ENCODE measurements at places on chromosomes 3 and 15.

- DNase-seq = no peak
Measured at GRCh38 chr15:58551764-58552504, 120.1 kb downstream of the LIPC start.

- DNase-seq = no peak
Measured at GRCh38 chr15:62770111-62770660, 272.4 kb upstream of the TPM1 start.

GRCh38 chr15:40054855-40055575, 16.0 kb upstream of the SRP14 start:
- no peak for DNase-seq

DNA sequence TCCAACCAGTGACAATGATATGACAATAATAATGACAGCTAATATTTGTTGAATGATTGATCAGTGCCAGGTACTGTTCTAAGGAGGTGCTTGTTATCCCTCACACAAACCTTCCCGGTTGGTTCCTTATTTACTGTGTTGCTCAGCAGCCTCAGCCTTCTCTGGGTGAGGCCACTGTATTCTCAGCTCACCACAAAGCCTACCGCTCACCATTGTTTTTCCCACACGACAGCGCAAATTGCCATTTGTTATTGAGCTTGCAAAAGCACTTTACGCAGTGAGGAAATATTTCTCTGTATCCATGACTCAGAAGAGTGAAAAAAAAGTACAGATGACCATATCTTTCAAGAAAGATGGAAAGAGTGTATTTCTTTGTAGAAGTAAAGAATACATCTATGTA, 49.5 kb upstream of the PDZRN3 start:
- no peak for DNase-seq

DNA sequence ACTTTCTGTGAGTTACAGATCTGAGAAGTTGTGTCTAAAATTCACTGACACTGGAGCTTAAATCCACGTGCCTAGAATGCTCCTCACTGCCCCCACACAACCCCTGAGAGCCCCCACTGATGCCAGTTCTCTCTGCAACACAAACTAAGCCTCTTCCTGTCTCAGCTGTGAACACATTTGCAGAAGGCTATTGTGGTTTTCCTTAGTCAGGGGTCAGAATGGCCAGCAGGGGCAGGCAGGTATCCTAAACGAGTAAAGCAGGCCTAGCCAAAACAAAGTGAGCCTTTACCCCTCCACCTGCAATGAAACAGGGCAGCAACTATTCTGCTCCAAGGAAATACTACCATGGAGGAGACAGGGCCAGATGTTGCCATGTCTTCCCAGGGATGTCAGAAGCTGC, 78.6 kb downstream of the FHIT start:
- DNase-seq = no peak

- no peak for DNase-seq
Measured at GRCh38 chr15:77409259-77410156, 10.4 kb downstream of the PEAK1 start.

DNA sequence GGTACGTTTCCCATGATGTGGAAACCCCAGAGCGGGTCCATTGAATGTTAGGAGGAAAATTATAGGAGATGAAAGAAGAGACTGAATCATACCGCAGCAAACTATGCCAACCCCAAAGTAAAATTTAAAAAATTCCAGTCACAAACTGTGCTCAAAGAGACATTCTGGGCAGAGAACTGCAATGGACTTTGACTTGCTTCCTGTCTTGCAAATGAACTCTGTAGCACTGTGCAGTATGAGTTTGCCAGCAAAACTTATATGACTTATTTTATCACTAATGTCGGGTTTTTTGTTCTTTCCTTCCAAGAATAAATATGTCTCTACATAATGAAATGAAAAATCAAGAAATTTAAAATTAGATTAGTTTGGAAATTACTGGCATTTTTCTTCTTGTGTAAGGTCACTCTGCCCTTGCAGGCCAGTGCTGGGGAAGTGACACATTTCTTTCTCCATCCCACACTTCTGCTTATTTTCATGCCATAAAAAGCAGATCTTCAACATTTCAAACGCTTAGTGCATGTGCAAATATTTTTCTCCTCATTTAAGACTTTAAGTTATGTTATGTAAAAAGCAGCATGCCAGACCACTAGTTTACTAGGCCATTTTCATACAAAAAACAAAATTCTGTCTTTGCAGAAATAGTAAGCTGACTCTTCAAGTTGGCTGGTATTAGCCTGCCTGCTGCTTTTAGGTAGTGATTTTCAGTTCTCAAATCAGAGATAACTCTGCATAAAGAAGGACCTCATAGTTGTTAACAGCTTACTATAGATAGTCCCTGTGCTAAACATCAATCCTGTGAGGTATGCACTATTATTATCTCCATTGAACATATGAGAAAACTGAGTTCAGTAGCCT, 32.2 kb upstream of the SSR3 start:
- DNase-seq = no peak

- DNase-seq = no peak
Measured at GRCh38 chr3:152400887-152401286, 132.2 kb downstream of the MBNL1 start.
